Urinary bladder (tissue), 4 donors: ENCODE measurements at places on chromosomes 3 and 15.

GRCh38 chr15:76084256-76084655 is 24.5 kb downstream of the TMEM266 start:
- DNase-seq: no peak

- DNase-seq: no peak
Observed at GRCh38 chr3:64732576-64732975, 44.8 kb upstream of the ADAMTS9 start.

- no peak for DNase-seq
Observed at GRCh38 chr3:156388497-156389448, 166.1 kb downstream of the SSR3 start.

- DNase-seq: no peak
Observed at GRCh38 chr3:120615847-120616609, 19.9 kb downstream of the NDUFB4 start.

GRCh38 chr3:137761563-137762503 is 2.3 kb upstream of the SOX14 start:
- no peak for DNase-seq

DNA sequence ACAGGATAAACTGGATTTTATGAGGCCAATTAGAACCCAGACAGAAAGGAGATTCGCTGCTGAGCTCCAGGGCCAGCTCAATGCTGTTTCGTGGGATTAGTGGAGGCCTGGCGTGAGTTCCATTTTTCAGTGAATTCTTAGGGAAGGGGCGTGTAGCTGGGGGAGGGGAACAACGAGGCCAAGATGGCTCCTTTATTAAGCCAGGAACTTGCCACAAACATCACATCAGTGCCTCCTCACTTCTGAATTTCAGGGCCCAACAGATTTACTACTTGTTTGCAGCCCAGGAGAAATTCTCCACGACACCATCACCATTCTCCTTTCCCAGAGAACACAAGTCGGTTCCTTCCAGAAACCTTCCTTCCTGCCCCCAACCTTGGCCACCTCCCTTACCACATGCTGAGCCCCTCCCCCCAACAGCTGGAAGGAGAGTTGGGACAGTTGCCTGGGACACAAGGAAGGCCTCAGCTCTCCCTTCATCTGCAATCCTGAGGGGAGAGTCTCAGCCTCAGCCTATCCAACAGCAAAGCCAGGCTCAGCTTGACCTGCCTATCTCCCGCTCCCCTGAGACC is 5.8 kb downstream of the IGDCC4 start:
- DNase-seq: no peak

DNA sequence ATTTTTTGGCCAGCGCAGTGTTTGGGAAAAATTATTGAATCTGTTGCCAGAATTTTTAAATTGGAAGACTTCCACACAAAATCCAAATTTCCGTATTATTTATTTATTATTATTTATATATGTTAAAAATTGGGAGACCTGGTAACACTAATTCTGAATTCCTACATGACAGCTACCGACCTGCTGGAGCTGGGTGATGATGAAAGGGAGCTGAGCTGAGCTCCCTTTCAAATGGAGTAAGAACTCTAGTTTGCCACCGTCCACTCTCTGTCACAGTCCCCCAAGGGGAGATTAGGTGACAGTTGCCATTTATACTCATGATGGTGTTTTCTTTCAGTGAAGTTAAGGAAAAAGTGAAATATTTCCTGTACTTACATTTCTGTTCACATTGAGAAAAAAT is 1.4 kb downstream of the CRTC3 start:
- DNase-seq: no peak

DNA sequence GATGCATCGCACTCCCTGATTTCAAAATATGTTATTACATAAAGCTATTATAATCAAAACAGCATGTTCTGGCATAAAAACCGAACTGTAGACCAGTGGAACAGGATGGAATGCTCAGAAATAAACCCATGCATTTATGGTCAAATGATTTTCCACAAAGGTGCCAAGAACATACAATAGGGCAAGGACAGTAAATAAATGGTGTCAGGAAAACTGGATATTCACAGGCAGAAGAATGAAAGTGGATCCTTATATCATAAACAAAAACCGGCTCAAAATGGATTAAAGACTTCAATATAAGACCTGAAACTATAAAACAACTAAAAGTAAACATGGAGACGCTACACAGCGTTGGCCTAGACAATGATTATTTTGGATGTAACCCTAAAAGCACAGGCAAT is 22.6 kb downstream of the USP50 start:
- peak; percentile 39 for DNase-seq

- DNase-seq: no peak
Observed at GRCh38 chr3:60333710-60334109, 917.5 kb downstream of the FHIT start.

DNA sequence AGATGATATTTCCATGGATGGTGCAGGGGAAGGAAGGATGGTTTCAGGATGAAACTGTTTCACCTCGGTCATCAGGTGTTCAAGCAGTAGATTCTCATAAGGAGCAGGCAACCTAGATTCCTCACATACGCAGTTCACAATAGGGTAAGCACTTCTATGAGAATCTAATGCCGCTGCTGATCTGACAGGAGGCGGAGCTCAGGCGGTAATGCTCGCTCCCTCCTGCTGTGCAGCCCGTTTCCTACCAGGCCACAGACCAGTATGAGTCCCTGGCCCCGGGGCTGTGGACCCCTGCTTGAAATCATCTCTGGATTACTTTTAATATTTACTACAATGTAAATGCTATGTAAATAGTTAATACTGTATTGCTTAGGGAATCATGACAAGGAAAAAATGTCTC is 241.8 kb downstream of the ROBO2 start:
- no peak for DNase-seq

- DNase-seq: no peak
Observed at GRCh38 chr3:40805456-40805855, 280.7 kb downstream of the ZNF621 start.

DNA sequence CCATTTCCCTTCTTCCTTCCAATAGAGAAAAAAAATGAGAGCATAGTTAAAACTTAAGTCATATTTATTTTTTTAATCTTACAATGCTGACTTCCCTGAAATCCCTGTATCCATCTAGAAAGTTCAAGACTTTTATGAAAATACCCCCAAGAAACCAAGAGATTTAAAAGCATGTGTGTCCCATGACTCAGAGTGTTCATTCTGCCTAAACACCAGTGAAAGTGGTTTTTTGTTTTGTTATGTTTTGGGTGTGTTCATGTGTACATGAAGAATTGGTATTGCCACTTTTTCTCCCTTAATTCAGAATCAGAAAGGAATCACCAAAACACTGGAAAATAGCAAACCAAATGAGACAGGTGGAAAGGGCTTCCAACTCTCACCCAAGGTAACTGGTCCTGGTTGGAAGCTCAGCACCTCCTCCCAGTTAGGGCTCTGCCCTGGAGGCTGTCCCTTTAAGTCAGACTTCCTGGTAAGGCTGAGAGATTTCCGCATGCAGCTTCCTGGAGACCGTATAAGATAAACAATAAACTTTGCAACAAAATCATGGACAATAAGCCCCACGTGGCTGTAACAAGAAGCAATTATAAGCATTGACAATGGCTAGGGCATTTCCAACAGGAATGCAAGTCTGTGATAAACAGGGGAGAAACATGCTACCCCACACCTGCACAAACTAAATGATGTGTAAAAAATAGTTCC is 121.9 kb upstream of the ARHGEF3 start:
- DNase-seq: no peak
